ENCODE measurements at places on chromosomes 3 and 15. TPM values are rescaled to one million over a fixed set of nuclear protein-coding genes. Genes with fewer than 3 reads are reported as not detected.

The HYAL1 gene
- 5.8 TPM for total RNA-seq

The CHRD gene
- 14.8 TPM for total RNA-seq

DNA sequence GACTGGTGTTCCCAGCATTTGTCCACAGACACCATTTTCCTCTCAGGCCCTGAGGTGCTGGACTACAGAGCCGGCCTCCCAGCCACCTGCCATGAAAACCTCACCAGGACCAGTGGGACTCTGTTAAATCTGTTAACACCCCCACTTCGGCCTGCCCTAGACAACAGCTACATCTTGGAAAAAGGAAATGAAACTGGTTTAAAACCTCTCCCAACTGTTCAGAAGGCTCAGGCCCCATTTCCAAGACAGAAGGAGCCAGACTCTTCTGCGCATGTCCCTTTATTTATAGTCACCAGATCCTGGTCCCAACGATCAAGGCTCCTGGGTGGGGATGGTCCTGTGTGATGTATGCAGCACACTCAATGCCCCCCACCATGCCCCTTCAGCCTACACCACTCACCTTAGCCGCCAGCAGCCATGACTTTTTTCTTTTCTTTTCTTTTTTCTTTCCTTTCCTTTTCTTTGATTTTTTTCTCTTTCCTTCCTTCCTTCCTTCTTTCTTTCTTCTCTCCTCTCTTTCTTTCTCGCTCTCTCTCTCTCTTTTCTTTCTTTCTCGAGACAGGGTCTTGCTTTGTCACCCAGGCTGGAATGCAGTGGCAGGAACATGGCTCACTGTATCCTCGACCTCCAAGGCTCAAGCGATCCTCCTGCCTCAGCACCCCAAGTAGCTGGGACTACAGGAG, 25.5 kb upstream of the FLNB start:
- DNase-seq, result no peak

- no peak for DNase-seq
Measured at GRCh38 chr3:133058243-133058642, 20.1 kb downstream of the TMEM108 start.

DNA sequence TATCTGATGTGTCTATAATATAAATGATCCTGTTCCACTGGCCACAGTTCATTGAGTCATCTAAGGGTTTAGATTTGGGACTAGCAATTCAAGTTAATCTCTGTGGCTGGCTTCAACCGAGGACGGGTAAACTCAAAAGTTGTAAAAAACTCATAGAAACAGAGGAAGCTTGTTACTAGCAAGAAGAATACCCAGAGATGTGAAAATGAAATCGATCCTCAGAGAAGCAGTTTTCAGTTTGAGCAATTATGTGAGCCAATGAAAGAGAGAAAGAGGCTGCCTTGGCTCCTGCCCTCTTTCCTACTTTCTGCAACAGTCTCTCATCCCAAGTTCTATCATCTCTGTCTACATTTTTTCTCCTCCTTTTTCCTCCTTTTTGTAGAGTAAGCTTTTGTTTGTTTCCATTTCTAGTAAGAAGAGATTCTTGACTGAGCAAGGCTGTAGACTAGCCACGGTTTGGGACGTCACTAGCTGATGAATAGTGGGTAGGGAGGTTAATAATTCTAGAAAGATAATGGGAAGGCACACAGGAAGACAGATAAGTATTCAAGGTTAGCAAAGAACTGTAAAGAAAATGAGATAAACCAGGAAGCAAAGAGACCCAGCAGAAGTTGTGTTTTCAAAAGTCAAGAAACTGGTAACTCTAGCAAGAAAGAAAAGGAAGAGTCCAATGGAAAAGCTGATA, 298.9 kb upstream of the NR2F2 start:
- DNase-seq, result no peak

DNA sequence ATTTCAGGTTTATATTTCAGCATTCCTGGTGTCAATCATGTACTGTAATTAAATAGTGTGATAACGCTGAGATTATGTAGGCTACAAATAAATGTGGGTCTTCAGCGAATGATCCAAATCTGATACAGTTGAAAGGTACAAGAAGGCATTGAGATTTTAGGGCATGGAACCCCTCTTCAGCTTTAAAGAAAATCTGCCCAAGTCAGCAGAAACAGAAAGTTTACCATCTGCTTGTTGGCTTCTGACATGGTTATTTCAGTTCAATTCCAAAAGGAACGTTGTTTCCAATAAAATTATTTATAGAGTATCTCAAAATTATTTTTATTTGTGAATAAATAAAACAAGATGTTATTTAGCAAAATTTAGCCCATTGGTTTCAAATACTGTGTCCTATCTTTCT, 400.2 kb upstream of the RORA start:
- no peak for DNase-seq

Measured in thyroid gland (tissue), 4 donors.